NCI-H510A treated with DMSO at 0.1 percent for 48 hours (cell line): ENCODE measurements at places on chromosomes 2 and 18.

GRCh38 chr2:238810321-238810720, 37.6 kb upstream of the TWIST2 start:
- no peak for DNase-seq

DNA sequence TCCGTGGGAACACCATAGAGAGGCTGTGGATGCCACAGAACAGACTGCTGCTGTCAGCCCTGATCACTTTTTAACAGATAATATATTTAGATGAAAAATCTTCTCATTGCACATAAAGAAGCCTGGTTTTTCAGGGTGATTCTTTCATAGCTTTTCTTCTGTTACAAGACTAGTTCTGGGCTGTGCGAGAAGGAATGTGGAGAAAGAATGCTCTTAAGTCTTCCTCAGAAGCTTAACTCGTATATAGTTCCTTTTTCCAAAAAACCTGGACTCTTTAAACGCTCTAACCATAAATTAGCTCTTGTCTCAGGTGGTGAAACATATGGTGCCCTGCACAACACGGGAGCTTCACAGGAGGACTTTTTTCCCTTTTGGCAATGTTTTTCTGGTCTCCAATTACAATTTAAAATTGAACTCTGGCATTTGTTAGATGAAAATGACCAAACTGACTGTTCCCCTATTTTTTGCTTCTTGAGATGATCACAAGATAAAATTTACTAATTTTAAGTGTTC, 125.9 kb upstream of the SMAD7 start:
- no peak for DNase-seq

- no peak for DNase-seq
Observed at GRCh38 chr2:190210471-190210870, 109.2 kb downstream of the HIBCH start.

- no peak for DNase-seq
Observed at GRCh38 chr18:48942554-48943261, 8.1 kb downstream of the SMAD7 start.

DNA sequence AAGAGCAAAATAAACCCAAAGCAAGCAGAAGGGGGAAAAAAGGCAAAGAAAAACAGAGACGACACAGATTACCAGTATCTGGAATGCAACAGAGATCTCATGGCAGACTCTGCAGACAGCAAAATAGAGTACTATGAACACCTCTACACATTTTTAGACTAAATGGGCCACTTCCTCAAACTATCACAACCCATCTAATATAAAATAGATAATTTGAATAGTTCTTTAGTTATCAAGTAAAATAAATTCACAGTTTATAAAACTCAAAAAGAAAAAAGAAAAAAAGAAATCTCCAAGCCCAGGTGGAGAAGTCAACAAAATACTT, 16.6 kb downstream of the SESTD1 start:
- DNase-seq, result no peak

DNA sequence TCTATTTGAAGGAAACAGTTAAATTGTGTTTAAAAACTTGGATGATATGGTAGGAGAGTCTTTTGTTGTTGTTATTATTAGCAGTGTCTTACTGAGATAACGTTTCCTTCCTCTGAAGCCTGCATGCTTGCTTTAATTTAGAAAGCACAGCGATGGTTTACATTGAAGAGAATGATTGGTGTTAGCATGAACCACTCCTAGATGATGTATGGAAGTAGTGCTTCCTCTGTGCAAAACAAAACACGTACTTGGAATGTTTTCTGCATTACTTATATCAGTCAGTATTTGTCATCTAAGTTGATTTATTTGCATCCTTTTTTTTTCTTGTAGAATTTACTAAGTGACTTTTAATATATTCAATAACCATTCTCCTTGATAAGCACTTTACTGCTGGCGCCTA, 89.0 kb downstream of the UGGT1 start:
- DNase-seq, result no peak

GRCh38 chr18:62523631-62524439, 1.0 kb downstream of the ZCCHC2 start:
- peak; percentile 55 for DNase-seq

GRCh38 chr2:96510931-96511595, 5.9 kb upstream of the NEURL3 start:
- DNase-seq, result no peak

- no peak for DNase-seq
Observed at GRCh38 chr18:34626404-34627136, 83.5 kb upstream of the DTNA start.

DNA sequence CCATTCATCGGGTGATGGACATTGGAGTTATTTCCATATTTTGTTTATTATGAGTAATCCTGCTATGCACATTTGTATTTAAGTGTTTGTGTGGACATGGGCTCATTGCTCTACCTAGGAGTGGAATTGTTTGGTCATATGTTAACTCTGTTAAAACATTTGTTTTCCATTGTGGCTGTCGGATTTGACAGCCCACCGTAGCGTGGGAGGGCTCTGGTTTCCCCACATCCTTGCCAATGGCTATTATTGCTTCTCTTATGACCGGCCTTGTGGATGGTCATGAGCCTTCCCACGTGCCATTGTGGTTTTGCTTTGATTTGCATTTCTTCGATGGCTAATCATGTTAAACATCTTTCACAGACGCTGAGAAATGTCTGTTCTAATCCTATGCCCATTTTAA, 92.0 kb downstream of the ZNF236 start:
- DNase-seq, result no peak

DNA sequence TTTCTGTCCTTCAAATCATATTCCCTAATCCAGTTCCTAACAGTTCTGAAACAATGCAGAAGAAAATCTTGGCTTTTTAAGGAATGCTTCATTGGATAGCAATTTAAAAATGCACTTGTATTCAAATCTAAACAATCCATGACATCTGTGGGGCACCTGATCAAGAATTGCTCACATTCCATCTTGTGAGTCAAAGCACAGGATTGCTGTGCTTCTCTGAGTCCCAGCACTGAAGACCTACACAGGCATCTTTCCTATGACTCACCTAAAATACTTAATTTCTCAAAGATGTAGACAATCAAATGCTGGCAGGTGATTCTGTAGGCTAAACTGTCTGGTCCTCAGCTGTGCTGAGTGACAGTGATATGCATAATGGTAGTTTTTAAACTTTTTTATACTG, 10.1 kb upstream of the ATP8B1 start:
- no peak for DNase-seq

- DNase-seq, result no peak
Observed at GRCh38 chr2:217909156-217909820, 93.5 kb downstream of the TNS1 start.

- no peak for DNase-seq
Observed at GRCh38 chr2:167749016-167749415, 498.4 kb downstream of the STK39 start.

- no peak for DNase-seq
Observed at GRCh38 chr2:44549099-44549471, 187.3 kb downstream of the CAMKMT start.

DNA sequence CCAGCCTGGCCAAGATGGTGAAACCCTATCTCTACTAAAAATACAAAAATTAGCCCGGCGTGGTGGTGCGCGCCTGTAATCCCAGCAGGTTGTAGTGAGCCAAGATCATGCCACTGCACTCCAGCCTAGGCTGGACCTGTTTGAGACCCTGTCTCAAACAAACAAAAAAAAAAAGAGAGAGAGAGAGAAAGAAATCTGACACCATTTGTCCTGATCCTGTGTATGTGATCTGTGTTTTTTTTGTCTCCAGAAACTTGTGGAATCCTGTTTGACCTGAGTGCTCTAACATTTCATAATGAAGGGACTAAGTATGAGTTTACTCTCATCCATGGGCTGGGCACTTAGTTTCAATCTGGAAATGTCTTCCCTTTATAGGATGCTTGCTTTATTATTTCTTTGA, 6.4 kb upstream of the ITPRIPL1 start:
- DNase-seq, result no peak

- no peak for DNase-seq
Observed at GRCh38 chr2:173959358-173959884, 5.8 kb downstream of the SP3 start.

DNA sequence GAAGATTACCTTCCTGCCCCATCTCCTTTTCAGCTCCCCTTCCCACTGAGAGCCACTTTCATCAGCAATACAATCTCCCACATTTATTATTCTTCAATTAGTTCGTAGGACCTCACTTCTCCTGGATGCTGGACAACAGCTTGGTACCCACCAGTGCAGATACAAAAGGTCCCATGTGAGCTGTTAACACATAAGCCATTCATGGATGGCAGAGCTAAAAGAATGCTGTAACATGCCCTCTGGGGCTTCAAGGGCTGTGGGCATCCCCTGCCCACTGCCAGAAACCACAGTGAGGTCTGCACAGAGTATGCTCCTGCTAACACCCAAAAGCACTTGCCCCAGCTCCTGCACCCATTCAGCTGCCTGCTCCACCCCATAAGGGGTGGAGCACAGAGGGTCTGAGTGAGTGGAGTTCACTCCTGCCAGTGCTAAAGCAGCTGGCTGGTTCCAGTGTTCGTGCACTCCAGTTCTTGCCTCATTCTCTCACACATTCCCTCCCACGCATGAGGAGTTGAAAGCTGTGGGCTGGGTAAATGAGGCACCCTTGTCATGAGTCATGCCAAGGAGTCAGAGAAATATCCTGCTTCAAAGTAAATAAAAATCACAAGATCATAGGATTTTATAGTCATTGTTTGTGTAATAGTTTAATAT, 305.9 kb upstream of the TMEFF2 start:
- DNase-seq, result no peak

DNA sequence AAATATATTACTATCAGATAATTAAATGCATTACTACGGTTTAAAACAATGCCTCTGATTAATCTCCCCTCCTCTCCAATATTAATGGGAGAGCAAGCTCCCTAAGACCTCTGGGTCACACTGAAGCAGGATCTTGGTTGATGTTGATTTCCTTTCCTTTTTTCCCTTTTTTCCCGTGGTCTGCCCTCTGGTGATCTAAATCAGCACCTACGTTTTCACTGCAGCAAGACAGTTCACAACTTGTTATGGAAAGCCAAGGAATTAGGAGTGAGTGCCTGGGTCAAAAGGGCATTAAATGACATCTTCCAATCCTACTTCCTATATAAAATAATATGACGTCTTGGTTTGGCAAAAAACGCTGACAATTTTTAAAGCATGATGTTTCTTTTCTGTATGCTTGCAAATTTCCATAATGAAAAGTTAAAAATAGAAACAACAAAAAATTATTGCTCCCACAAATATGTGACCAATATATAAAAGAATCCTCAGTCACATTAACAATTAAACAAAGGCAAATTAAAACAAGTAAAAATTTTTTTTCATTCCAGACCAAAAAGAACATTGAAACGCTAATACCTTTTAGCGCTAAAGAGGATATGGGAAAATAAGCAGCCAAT, 7.9 kb upstream of the CFAP36 start:
- DNase-seq, result peak; percentile 25

- no peak for DNase-seq
Observed at GRCh38 chr2:168698969-168699368, 103.5 kb upstream of the NOSTRIN start.

GRCh38 chr2:110828330-110828729, 96.0 kb downstream of the ACOXL start:
- no peak for DNase-seq

DNA sequence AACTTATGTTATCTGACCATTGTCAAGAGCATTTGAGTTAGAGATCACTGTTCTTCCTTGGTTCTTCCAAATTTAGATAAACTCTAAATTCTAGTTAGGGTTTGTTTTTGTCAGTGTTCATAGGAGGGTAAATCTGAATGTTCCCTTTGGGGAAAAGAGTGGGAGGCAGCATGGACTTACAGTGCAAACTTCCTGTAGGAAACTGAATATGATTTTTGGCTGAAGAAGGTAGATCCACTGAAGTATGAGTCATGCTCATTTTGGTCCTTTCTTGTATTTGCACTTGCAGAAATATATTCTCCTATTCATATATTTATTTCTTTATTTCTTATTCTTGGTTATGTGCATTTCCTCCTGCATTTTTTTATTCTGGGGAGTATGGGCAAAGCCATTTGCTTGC, 27.3 kb downstream of the CCDC85A start:
- DNase-seq, result no peak

DNA sequence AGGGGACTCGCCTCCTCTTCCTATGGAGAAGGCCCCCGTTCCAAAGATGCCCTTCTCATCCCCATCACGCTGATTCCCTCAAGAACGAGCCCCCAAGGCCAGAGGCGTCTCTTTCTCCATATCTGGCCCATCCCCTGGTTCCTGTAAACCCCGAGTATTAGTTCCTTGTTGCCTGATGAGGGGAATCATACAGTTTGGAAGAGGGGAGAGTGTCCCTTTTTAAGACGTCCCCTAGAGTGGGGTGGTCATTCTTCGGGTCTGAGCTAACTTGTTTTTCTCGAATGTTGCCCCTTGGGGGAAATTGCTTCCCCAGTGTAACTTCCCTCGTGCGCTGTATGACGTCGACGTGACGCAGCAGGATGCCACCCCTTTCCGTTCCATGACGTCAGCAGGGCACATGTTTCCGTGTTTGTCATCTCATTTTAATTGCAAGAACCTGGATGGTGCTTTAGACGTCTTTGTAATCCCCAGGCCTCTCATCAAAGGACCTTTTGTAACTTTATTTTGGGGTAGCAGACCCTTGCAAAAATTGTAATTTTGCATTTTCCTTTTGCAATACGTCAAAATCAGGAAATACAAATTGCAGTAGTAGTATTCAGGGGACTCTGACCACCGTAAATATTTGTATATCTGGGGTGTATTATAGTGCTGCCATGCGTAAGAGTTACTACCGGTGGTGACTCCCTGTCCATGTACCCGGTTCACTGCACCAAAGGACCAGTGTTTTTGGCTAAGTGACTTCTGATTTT, 569 bp downstream of the BABAM2 start:
- DNase-seq, result peak; percentile 63

DNA sequence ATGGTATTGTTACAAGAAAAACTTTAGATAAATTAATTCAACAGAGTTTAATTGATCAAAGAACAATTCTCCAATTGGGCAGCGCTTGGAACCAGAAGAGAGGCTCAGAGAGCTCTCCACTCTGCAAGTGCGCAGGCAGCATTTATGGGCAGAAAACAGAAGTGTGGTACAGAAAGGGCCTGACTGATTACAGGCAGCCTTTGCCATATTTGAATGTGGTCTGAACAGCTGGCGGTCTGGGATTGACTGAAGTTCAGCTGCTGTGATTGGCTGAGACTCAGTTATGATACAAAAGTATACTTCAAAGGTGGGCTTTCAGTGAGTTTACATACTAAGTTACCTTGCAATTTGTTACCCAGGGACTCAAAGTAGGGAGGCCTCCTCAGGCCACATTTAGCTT, 301.3 kb upstream of the ID2 start:
- no peak for DNase-seq

- no peak for DNase-seq
Observed at GRCh38 chr2:237278568-237278967, 135.4 kb downstream of the COL6A3 start.

GRCh38 chr18:26865557-26865956, at the start of gene AQP4:
TSS of gene AQP4 (minus strand) at chr18:26865707. CDS start at chr18:26865689, 18 bp downstream.
- peak; percentile 22 for DNase-seq

- no peak for DNase-seq
Observed at GRCh38 chr18:36152781-36153180, 23.1 kb downstream of the ELP2 start.
